ENCODE measurements at places on chromosomes 6 and 20. TPM values are rescaled to one million over a fixed set of nuclear protein-coding genes. Genes with fewer than 3 reads are reported as not detected.

The ENPP1 gene
- 4.4 TPM for total RNA-seq

The KIAA1755 gene
- total RNA-seq: 0.41 TPM

The MUC22 gene
- 0.36 TPM for total RNA-seq

The GHRH gene
- total RNA-seq: not detected

The ANKRD66 gene
- total RNA-seq: not detected

DNA sequence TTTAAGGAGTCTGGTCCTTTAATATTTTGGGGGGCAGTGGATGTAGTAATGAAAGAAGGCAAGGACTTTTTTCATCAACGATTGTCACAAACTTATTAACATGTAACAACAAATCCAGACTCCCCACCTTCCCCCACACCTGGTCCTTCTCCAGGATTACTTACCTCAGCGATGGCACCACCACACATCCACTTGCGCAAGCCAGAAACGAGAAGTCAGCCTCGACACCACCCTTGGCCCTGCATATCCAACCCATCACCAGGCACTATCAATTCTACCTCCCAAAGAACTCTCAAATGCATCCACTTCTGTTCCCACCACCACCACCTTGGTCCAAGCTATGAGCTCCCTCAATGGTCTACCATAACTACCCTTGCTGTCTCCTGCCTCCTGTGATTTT lies 6.6 kb downstream of the EZR start:
- H3K4me3 ChIP-seq: no peak overlapping the region
- peaks cover 22% of the 10 kb centered on the region for H3K4me1 ChIP-seq
- no peaks in the 10 kb centered on the region for H3K27me3 ChIP-seq
- H3K27ac ChIP-seq: no peak overlapping the region
- DNase-seq: no peak

- H3K4me3 ChIP-seq: no peak overlapping the region
- H3K27ac ChIP-seq: no peak overlapping the region
- no peaks in the 10 kb centered on the region for H3K36me3 ChIP-seq
These were observed 160.4 kb upstream of the SMLR1 start for GRCh38 chr6:130666786-130667185.

- no peaks in the 10 kb centered on the region for H3K36me3 ChIP-seq
- H3K27ac ChIP-seq: no peak overlapping the region
- H3K27me3 ChIP-seq: no peaks in the 10 kb centered on the region
- peaks cover 8% of the 10 kb centered on the region for H3K4me1 ChIP-seq
- DNase-seq: no peak
- H3K4me3 ChIP-seq: no peak overlapping the region
These were observed 11.2 kb downstream of the SLC24A3 start for GRCh38 chr20:19223640-19224039.

GRCh38 chr6:11009353-11009752 lies 34.8 kb downstream of the ELOVL2 start:
- H3K4me1 ChIP-seq: no peaks in the 10 kb centered on the region
- H3K4me3 ChIP-seq: no peak overlapping the region
- DNase-seq: no peak
- H3K36me3 ChIP-seq: no peaks in the 10 kb centered on the region
- H3K27ac ChIP-seq: no peak overlapping the region

DNA sequence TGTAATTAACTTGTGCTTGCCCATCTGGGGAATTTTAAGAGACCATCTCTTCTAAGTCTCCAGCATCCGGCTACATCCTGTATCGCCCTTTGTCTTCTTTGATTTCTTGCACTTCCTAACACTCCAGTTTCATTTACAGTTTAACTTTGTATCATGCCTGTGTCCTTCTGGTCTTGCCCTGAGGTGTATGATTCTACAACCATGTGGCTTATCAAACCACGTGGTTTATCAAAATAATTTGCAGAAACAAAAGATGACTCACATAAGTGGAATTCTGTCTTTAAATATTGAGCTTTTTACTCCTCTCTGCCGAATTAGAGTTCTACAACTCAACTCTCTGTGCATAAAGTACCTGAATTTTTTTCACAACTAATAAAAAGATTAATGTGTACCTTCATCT lies 580.7 kb downstream of the KIF16B start:
- no peak overlapping the region for H3K27ac ChIP-seq
- no peak for DNase-seq
- no peaks in the 10 kb centered on the region for H3K27me3 ChIP-seq

DNA sequence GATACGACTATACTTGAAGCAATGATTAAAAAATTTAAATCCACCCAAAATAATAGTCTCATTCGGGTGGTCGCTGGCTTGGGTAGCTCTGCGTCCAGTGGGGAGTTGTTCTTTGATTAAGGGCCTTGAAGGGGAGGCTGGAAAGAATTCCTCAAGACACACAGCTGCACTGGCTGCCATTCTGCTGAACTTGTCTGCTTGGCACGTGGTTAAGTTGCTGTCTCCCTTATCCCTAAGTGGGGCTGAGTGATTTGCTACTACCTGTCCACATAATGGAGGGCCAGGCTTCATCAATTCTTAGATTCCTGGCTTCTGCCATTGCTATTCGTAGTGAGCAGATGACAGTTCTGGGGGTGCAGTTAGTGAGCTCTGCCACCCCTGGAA lies 98.5 kb downstream of the GMPR start:
- H3K36me3 ChIP-seq: no peaks in the 10 kb centered on the region
- peak overlapping the region; percentile 3 for H3K27ac ChIP-seq
- H3K4me1 ChIP-seq: peaks cover 64% of the 10 kb centered on the region
- DNase-seq: no peak
- no peaks in the 10 kb centered on the region for H3K27me3 ChIP-seq
